ENCODE measurements at places on chromosomes 1 and 21.
A peak's percentile ranks its signal among the peaks of the same experiment; 100 is the strongest.

- peak; percentile 94 for DNase-seq
Observed at GRCh38 chr1:37471345-37472231, 2.8 kb upstream of the ZC3H12A start.

DNA sequence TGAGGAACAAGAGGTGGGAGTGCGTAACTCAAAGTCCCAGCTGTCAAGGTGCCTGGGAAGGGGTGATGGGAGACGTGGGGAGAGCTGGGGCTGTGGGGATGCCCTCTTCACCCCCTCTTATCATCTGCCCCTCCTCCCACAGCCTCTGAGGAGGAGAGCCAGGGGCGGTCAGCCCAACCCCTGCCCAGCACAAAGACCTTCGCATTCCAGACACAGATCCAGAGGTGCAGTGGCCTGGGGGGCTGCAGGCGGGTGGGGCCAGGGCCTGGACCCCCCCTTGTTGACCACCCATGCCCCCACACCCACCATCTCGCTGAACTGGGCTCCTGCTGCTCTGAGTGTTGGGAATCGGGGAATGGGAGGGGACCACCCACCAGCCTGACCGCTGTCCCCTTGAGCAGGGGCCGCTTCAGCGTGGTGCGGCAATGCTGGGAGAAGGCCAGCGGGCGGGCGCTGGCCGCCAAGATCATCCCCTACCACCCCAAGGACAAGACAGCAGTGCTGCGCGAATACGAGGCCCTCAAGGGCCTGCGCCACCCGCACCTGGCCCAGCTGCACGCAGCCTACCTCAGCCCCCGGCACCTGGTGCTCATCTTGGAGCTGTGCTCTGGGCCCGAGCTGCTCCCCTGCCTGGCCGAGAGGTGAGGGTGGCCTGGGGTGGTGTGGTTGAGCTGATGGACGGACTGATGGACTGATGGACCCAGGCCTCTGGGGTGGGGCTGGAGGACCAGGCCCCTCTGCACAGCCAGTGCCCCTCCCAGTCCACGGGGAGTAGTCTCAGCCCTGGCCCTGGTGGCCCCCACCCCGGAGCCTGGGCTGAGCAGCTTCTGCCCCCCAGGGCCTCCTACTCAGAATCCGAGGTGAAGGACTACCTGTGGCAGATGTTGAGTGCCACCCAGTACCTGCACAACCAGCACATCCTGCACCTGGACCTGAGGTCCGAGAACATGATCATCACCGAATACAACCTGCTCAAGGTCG lies 29.7 kb downstream of the TRIM11 start:
- no peak for DNase-seq

DNA sequence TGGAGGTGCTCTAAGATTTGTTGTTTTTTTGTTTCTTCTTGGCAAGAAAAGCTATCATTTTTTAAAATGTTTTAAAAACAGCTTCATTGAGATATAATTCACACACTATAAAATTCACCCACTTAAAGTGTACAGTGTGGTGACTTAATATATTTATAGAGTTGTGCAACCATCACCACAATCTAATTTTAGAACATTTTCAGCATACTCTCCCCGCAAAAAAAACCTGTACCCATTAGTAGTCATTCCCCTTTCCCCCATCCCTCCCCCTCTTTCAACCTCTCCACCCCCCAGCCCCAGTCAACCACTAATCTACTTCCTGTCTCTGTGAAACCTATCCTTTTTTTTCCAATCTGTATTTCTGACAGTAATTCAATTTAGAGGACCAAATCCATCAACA lies 30.6 kb downstream of the ZC3H11B start:
- no peak for DNase-seq

DNA sequence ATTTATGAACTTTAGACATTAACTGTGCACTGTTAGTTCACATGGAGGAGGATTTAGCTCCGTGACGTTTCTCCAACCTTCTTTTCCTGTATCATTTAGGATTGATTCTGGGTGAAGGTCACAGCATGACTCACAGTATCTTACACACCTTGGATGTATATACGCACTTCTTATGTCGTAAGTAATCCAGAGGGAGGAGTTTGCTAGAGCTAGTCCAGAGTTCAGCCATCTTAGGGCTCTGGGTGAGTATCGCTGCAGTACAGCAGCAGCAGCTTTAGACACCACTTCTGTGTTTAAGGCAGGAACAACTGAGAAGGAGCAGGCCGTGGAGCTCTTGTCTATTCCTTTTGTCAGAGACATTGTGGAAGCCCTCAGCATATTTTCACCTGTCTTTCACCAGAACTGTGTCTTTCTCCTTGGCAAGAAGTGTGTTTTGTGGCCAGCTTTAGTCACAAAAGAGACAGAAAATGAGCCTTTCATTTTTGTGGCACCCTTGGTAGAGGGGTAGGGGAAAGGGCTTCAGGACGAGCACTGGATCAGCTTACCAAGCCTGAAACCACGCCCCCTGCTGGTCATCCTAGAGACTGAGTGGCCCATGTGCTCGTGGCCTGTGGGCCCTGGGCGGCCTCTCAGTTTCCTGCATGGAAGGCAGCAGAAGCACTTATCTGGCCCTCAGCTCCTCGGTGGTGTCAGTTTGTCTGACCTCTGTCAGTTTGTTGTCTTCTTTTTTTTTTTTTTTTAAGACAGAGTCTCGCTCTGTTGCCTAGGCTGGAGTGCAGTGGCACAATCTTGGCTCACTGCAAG lies 64.0 kb downstream of the ADARB1 start:
- no peak for DNase-seq

DNA sequence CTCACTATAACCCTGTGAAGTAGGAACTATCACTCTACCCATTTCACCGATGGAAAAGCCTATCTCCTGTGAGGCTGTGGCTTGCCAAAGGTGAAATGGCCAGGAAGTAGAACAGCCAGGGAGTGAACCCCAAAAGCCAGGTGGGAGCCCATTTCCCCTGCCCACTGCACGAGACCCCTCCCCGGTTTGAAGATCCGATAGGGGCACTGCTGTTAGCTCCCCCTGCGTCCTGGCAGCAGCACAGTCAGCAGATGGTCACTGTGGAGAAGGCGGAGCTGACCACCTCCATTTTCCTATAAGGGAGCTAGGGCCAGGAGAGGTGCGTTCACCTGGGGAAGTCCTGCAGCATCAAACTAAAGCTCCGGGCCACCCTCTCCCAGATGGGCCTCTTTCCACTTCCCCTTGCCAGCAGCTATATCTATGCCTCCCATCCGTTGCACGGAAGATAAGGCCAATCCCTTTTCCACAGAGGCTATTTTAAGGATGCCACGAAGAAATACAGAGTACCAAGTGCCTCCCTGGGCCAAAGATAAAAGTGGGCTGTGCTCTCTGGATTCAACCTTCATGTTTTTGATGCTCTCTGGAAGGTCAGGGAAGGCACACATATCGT lies 7.8 kb downstream of the ERG start:
- no peak for DNase-seq

DNA sequence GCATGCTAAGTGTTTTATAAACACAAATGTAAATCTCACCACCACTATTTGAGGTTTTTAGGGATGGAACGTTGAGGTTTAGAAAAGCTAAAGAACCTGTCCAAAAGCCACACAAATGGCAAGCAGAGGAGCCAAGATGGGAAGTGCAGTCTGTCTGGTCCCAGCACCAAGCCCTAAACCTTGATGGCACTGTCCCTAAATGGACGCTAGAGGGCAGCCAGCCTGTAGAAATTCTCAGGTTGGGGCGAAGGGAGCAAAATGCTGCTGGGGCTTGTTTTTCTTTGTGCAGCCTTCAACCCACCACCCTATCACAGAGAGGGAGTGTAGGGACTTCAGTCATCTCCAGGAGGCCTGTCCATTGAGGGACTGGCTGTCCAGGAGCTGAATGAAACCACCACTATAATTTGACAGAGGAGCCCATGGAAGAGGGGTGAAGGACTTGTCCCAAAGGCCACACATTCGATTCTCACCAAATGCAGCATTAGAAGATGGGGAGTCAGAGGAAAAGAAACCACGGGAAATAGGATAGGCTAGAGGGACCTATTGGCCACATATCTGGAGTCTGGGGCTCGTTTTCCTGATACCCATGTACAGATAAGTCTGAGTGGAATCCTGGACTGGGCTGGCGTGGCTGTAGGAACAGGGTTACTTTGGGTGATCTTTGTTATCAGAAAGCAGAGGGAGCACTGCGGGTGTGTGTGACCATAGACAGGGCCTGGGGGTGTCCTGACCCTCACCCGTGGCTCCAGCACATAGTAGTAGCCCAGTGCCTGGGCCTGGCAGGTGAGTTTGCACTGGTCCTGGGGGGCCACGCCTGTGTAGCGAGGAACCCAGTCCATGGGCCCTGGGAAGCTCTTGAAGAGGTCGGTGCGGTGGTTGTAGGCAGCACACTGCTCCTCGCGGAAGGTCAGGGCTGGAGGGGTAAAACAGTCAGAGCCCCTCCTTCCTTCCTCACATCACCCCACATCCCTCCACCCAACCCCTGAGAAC lies 6.1 kb downstream of the ADAMTS4 start:
- no peak for DNase-seq

DNA sequence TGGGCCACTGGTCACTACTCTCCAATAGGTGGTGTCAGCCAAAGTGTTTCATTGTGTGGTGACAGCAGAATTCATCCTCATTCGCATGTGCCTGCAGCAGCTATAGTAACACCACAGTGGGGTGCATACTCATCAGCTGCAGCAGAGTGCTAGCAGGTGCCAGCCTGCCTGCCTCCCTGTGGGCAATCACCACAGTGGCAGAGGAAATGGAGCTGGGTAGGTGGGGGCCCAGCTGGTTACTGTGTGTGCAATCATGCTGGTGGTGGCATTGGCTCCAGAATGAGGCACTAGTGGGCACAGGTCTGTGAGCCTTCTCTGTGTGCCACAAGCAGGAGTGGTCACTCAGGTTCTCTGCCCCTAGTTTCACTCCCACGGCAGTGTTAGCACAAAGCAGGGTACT lies 579.2 kb downstream of the PTPRC start:
- DNase-seq = no peak

DNA sequence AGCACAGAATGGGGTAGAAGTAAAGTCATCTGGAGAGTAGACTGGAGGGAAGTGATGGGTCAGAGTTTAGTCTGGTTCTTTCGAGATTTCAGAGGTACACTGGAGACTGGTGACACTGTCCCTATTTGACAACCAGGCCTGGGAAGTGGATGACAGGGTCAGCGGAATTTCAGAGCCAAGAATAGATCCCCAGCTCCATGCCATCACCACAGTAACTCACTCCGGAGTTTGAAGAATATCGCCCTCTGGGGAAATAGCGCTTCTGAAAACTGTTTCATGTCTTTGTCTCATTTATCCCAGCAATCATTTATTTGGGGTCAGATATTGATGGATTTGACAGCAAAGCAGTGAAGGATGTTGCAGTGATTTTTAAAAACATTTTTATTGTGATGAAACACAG lies 7.6 kb upstream of the NFASC start:
- DNase-seq = no peak

GRCh38 chr1:24302209-24302611 lies 16.9 kb upstream of the GRHL3 start:
- DNase-seq = no peak

DNA sequence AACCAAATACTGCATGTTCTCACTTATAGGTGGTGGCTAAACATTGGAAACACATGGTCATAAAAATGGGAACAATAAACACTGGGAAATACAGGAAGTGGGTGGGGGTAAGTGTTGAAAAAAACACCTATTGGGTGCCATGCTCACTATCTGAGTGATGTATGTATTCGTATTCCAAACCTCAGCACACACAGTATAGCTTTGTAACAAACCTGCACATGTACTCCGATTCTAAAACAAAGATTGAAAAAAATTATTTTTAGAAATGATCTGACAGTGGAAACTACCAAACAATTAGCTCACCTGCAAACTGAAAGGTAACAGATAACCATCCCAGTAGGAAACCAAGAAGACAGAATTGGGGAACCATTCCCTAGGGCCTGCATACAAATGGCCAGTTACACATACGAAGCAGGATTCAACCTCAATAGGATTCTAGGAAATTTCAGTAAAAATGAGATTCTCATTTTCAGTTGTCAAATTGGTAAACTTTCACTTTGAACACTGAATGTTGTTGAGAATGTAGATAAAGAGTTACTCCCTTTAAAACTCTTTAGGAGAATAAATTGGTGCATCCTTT lies 88.1 kb upstream of the LRRC8D start:
- no peak for DNase-seq

DNA sequence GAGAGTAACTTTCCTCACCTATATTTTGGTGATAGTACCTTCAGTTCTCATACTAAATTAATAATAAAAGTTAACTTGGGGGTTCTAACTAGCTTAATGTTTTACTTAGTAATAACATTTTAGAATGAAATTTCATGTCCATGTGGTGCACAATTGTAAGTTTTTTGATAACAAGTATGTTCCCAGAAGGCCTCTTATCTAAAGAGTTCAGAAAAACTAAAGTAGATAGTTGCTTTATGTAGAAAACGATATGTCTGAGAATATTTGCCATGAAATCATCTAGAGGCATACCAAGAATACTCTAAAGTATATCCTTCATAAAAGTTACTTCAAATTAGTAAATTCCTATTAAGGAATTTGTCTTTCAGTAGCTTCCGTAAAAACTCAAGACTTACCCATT lies 10.2 kb upstream of the ADCY10 start:
- DNase-seq = no peak

GRCh38 chr1:17272646-17273045 lies 23.7 kb downstream of the PADI3 start:
- DNase-seq = no peak

DNA sequence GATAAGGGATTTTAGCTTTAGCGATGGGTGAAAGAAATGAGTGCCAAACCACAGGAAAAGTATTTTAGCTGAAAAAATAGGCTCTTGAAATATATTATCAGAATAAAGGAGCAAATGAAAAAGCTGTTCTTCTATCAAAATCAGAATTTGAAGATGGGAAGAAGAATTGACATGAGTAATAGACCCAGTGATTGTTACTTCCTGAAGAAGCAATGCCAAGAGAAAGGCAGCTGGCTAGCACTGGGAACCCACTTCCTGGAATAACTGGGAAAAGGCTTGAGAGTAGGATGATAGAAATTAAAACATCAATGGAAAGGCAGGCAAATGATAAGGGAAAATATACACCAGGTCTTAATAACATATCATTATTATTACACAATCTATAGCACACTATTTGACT lies 29.9 kb upstream of the LYPLAL1 start:
- DNase-seq = no peak

DNA sequence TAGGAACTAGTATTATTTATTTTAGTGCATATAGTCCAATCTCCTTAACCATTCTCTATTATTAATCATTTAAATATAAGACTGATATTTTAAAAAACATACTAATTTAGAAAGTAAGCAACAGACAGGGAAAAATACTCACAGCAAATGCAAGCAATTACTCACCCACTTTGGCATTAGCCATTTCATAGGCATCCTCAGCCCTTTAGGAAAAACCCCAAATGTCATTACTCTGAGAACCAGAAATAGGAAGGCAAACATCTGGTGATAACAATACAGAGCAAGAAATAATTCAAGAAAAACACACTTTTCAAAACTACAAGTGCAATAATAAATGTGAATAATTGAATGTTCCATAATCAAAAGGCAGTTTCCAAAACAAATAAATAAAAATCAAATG lies 545.1 kb downstream of the PLPP3 start:
- DNase-seq = no peak

GRCh38 chr21:29175408-29176134 lies 45.1 kb downstream of the MAP3K7CL start:
- no peak for DNase-seq

Measured in vagina (tissue), 2 donors.